ENCODE measurements at places on chromosomes 7 and 10.

DNA sequence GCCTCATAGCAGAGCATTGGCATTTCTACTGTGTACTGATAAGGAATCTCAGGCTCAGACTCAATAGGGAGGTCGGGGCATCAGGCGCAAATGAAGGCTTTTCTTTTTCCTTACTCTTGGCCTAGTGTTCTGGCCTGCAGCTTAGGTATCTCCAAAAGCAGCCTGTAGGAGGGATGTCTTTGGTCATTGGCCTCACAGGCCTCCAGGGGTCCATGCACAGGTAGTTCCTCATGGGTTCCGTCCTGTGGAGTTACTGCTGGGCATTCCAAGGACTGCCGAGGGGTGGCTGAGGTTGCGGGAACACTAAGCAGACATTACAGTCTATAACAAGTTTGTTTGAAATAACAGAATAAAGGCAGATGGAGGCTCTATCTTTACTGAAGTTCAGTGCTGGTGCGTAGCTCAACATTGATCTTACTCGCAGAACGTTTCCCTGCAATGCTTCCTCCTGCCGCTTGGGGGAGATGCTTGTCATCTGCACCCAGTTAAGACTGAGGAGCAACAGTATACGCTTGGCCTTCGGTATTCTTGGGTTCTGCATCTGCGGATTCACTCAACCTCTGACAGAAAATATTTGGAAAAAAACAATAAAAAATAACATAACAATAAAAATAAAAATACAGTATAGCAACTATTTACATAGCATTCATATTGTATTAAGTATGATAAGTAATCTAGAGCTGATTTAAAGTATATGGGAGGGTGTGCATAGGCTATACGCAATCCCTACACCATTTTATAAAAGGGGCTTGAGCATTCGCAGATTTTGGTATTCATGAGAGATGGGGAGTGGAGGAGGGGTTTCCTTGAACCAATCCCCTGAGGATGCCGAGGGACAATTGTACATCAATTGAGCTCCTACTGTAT lies 58.9 kb downstream of the SH2D4B start:
- DNase-seq = peak; percentile 18

DNA sequence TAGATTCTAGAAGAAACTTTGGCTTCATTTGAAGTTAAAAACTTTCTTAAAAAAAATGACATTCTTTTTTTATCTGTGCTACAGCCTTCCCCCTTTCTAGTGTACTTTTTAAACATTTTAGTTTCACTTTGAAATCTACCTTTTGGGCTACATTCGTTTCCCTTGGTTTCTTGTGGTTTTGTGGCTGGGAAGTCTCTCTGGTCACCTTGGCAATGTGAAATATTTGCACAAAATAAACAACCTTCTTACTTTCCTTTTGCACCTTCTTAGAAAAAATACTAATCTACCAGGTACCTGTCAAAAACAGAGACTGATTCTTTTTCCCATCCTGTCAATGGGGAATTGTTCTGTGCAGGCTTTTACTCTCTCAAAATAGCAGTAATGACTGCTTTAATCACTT lies 350.2 kb downstream of the GATA3 start:
- DNase-seq = no peak

- no peak for DNase-seq
These were observed 54.6 kb downstream of the ZNF783 start for GRCh38 chr7:149316606-149317005.

GRCh38 chr7:134415700-134416099 lies 43.2 kb downstream of the AKR1B1 start:
- no peak for DNase-seq

DNA sequence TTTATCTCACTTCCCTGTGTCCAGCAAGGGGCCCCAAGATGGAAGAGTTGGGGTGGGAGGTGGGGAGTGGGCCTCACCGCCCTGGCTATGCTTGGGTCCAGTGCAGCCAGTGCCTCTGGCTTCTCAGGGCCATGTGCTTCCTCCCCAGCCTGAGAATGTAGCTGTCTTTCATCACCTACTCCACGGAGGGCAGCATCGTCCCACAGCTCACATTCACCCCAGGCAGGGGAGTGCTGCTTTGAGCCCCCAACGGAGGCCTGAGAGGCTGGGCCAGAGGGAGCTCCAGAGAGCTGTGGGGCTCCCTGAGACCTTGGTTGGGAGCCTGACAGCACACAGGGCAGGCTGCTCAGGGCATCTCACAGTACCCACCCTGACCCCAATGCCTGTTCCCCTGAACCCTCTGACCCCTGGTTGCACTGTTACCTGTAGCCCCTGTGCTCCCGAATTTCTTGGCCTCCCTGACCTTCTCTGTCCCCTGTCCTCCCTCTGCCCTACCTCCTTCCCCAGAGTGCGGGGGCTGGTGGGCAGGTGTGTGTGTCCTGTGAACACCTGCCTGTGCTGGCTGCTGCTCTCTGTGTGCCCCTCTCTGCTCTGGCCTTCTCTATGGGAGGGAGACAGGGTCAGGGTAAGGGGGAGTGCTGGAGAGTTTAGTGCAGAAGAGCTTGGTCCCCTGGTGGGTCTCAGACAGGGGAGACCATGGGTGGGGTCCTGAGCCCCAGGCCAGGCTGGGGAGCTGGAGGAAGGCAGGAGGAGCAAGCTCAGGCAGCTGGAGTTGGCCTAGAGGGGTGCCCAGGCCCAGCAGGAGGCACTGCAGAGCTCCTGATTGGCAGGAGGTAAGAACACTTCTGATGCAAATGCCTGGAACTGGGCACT lies 19.6 kb upstream of the ZNF488 start:
- DNase-seq = no peak

- no peak for DNase-seq
These were observed 342.6 kb downstream of the TCERG1L start for GRCh38 chr10:130968964-130969363.

- no peak for DNase-seq
These were observed 1.3 kb downstream of the ITPRIP start for GRCh38 chr10:104336821-104337467.
